ENCODE measurements at places on chromosomes 1 and 21.
A peak's percentile ranks its signal among the peaks of the same experiment; 100 is the strongest.

DNA sequence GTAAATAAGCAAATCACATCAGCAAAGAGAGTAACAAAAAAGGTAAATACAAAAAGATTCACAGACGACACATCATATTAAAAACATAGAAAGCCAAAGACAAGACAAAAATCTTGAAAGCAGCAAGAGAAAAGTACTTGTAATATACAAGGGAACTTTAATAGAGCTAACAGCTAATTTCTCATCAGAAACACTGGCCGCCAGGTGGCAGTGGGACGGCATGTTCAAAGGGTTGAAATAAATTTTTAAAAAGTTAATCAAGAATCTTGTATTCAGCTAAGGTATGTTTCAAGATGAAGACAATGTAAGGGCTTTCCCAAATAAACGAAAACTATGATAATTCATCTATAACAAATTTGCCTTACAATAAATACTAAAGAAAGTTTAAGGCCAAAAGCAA lies 358.1 kb downstream of the LRRIQ3 start:
- DNase-seq: no peak

DNA sequence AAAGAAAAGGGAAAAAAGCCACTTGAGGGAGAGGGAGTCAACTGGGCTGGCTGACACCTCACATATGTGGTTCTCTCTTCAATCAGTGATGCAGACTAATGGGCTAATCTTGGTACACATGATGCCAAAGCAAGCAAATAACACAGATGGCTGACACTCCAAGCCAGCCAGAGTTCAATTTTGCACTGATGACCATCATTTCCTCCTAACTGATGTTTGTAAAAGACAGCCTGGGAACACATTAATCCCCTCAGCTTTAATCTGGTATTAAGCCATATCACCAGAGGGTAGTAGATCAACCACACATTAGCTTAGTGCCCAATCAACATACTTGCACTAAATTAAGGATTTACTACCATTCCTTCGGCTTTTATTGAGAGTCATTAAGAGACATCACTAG lies 2.8 kb downstream of the VPS72 start:
- DNase-seq: no peak

GRCh38 chr1:55531644-55532043 lies 316.5 kb upstream of the USP24 start:
- DNase-seq: no peak

GRCh38 chr1:4062992-4063391 lies 162.9 kb upstream of the C1orf174 start:
- no peak for DNase-seq

DNA sequence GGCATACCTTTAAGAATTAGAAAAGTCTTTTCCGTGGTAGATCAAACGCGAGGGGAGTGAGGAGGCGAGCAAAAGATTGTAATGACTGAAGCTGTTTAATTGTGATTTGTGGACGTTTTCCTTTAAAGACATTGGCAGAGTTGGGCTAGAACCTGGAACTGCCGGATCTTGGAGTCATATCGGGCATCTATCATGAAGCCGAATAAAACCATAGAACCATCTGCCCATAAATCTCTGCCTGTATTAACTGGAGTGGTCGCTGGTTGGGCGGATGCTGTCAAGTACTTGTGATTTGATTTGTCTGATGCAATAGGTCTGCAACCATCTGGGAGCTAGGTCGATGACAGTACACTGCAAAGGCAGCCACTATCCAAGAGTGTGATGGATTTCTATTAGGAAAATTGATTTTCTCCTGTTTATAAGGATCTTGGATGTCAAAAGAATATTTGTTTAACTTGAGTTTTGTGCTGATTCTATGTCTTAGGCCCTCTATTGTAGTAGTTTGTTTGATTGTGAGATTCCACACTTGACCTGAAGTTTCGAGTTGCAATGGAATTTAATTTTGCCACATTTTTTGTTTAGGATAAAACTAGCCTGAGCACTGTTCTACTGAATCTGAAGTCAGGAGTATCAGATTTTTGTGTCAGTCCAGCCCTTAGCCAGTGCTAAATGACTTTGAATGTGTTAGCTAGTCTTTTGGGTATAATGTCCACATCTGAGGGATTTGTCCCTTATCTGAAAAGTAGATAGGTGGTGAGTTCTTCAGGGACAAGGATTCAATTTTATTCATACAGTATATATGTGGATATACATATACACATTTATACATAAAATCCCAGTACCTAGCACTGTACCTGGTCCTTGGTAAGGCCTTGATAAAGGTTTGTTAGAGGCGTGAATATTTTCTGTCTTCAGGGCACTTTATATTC lies 1.2 kb downstream of the SARS1 start:
- peak; percentile 13 for DNase-seq

- no peak for DNase-seq
Measured at GRCh38 chr1:151401125-151401788, 1.9 kb downstream of the PSMB4 start.

- DNase-seq: peak; percentile 11
Measured at GRCh38 chr1:94514095-94514727, 27.3 kb downstream of the F3 start.

- no peak for DNase-seq
Measured at GRCh38 chr1:23537296-23537973, 6.4 kb upstream of the E2F2 start.

- no peak for DNase-seq
Measured at GRCh38 chr1:28160782-28161266, 15.7 kb downstream of the PTAFR start.

GRCh38 chr1:39466413-39467107 lies 24.9 kb upstream of the BMP8A start:
- no peak for DNase-seq

GRCh38 chr1:17207966-17208418 lies 3.1 kb downstream of the PADI1 start:
- DNase-seq: peak; percentile 27

DNA sequence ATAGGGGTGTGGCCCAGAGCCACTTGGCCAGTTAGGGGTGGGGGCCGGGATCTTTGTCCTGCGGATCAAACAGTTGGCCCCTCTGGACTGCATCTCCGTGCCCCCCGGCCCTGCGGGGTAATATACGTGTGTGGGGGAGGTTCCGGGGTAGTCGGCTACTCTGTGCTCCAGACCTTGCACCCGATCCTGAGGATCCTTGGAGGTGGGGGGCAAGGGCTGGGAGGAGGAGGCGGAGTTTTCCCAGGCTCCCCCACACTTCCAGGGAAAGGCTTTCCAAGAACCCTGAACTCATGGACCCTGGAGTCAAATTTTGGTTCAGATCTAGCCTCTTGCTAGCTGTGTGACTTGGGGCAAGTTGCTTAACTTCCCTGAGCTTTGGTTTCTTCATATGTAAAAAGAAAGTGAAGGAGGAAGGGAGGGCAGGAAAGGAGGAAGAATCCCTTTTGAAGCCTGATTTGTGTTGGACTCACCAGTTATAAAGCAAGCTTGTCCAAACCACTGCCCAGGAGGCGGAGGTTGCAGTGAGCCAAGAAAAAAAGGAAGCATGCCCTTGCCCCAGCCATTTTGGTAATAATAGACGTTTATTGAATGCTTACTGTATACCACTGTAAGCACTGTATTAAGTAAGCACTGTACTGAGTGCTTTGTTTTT lies 686 bp downstream of the MIIP start:
- no peak for DNase-seq

DNA sequence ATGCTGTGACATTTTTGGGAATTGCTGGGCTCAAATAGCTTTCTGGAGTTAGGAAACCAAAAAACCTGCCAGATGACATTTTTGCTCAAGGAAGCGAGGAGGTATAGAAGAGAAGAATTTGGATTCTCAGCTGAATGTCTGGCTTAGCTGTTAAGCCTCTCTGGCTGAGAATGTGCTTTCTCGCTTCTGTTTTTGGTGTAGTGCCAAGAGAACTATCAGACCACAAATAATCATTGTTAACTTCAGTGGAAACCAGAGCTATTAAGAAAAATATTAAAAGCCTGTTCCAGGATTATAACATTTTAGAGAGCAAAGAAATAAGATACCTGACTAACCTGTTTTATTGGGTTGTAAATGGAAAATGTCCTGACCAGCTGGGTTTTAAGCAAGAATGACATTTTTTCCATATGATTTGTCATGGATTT lies 39.5 kb upstream of the DIPK1A start:
- DNase-seq: no peak

- DNase-seq: no peak
Measured at GRCh38 chr1:199490769-199491527, 536.6 kb upstream of the NR5A2 start.

GRCh38 chr1:48697066-48697707 lies 79.5 kb downstream of the BEND5 start:
- DNase-seq: peak; percentile 16

GRCh38 chr1:15510611-15511405 lies 13.2 kb downstream of the CASP9 start:
- no peak for DNase-seq

DNA sequence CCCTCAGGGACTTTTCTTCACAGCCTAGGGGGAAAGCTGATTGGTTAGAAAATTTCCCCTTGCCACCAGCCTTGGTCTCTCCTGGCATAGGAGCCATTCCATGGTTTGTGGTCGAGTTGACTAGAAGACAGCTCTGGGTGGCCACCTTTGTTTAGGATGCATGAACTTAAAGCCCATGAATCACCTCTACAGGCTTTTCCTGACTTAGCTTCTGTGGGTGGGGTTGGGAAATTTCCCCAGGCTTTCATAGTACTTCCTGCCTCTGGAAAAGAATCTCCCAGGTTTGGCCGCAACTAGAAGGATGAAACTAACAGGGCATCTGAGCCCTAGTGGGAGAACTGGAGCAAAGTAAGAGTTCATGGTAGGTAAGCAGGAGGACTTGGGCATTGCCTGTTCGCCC lies 72.6 kb downstream of the SNRPE start:
- DNase-seq: no peak

DNA sequence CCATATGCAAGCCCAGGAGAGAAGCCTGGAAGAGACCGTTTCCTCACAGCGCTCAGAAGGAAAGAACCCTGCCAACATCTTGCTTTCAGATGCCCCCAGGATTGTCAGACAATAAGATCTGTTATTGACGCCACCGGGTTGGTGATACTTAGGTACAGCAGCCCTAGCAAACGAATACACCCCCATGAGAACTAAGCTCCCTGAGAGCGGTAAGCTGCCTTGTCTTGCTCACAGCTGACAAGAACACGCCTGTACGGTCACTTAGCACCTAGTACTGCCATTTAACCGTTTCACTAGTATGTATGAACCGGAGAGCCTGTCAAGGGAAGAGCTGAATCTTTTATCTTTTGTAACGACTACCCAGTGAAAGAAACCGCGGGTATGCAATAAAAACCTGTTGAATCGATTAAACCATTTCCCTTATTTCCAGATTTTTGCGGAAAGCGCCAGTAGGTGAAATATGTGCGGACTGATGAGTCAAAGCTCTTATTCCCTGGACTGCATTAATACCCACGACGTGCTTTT lies 619 bp upstream of the ZBTB8B start:
- DNase-seq: no peak

DNA sequence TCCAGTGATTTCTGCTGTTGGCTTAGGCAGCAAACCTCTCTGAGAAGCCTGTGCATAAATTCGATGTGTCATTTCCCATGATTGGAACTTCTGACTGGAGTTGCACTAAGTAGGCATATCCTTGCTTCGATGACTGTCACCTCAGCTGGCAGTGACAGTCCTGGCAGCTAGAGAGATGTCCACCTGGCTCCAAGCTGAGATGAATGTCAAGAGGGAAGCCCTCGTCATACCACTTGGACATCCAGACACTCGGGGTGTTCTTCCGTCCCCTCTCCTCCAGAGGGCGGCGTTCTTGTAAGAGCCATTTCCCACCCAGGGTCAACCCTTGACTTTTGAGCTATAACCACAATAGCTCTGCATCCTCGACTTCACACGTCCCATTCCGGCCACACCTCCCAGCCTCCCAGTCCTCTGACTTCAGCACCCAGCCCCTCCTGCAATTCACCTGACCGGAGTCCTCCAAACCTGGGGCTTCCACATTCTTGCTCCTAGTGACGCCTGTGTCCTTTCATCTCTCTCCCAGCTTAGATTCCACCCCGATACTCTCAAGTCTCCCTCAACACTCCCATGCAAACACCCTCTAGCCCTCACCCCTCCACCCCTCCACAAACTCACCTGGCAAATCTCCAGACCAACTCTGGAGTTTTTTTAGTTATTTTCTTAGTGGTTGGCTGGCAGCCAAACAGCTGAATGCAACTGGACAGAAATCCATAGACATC lies 17.3 kb downstream of the CA6 start:
- DNase-seq: peak; percentile 47

GRCh38 chr1:17286646-17287045 lies 21.4 kb upstream of the PADI4 start:
- DNase-seq: no peak

GRCh38 chr21:37748351-37748750 lies 167.9 kb downstream of the KCNJ6 start:
- no peak for DNase-seq

DNA sequence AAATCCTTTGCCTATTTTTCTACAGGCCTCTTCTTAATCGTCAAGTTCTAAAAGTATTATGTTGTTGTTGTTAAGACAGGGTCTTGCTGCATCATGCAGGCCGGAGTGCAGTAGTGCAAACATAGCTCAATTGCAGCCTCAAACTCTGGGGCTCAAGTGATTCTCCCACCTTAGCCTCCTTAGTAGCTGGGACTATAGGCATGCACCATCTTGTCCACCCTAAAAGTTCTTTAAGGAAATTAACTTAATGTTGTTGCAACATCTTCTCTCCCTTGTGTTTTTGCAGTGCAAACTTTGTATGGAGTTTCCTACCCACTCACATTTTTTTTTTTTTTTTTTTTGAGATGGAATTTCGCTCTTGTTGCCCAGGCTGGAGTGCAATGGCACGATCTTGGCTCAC lies 4.1 kb upstream of the VHLL start:
- DNase-seq: no peak

Data from CD8-positive, alpha-beta T cell (primary cell).